ENCODE measurements at places on chromosomes 7 and 10.

- peak; percentile 34 for DNase-seq
Measured at GRCh38 chr10:71213761-71214440, 1.5 kb downstream of the UNC5B start.

DNA sequence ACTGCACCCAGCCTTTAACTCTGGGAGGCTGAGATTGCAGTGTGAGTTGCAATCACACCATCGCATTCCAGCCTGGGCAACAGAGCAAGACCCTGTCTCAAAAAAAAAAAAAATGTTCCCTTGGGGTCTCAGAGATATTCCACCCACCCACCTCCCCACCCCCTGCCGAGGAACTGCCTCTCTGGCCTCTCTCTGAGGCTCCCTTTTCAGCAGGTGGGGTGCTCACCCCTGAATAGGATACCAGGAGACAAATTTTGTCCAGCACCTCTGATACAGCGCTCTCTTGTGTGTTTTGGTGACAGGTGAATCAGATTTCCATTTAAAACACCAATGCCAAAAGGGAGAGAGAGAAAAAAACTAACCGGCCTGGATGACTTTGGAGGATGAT lies 92.6 kb upstream of the KIF5B start:
- DNase-seq: no peak

GRCh38 chr10:114520453-114520852 lies 116.2 kb upstream of the AFAP1L2 start:
- peak; percentile 84 for DNase-seq

- no peak for DNase-seq
Measured at GRCh38 chr10:124068929-124069328, 24.5 kb downstream of the CHST15 start.

DNA sequence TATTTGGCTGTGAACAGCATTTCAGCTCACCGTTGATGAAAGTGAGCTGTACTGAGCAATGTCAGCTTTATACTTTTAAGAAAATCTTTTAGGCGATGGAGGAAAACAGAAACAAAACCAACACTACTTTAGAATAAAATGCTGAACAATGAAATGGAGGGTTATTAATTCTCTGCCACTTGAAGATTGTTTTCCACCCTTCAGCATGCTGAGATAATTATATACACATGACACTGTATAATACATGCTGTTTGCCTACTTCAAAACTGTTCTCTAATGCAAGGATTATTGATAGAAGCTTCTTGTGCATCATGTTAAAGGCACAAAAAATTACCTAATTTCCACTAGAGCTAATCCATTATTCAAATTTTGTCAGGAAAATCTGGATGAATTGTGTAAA lies 66.8 kb downstream of the CACNA2D1 start:
- DNase-seq: no peak

- no peak for DNase-seq
Measured at GRCh38 chr7:88306590-88307048, at the start of gene STEAP4. Gene STEAP4, minus strand, starts transcription at chr7:88306894. Its CDS starts 22,625 bp downstream, at chr7:88284269.

GRCh38 chr10:16570731-16571130 lies 49.1 kb upstream of the C1QL3 start:
- no peak for DNase-seq

DNA sequence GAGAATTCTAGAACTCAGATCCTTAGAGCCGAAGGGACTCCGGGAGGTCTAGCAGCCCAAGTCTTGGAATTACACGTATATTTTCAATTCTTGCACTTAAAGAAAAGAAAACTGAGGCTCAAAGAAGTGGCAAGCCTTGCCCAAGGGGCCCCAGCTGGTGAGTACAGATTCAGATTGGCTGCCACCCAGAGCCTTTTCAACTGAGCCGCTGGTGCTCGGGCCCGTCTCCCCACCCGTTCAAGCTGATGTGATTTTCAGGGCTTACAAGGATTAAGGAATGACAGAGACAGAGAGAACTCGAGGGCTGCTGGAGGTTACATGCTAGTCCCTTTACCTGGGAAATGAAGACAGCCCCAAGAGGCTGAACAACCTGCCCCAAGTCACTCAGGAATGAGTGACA lies 117.8 kb downstream of the ABLIM1 start:
- DNase-seq: no peak

DNA sequence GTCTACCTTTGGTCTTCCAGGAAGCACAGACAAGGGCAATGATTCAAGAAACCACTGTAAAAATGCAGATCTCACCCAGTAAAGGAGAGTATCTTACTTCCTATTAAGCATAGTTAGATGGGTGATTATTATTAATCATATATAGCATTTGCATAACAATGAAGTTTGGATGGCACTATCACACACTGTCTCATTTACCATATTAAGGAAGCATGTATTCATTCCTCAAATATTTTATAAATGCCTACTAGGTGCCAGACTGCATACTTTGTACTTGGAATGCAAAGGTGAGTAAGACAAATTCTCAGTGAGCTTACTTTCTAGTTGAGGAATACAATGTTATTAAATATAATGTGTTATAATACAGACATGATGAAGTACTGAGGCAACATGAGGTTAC lies 53.9 kb upstream of the SKAP2 start:
- DNase-seq: no peak

DNA sequence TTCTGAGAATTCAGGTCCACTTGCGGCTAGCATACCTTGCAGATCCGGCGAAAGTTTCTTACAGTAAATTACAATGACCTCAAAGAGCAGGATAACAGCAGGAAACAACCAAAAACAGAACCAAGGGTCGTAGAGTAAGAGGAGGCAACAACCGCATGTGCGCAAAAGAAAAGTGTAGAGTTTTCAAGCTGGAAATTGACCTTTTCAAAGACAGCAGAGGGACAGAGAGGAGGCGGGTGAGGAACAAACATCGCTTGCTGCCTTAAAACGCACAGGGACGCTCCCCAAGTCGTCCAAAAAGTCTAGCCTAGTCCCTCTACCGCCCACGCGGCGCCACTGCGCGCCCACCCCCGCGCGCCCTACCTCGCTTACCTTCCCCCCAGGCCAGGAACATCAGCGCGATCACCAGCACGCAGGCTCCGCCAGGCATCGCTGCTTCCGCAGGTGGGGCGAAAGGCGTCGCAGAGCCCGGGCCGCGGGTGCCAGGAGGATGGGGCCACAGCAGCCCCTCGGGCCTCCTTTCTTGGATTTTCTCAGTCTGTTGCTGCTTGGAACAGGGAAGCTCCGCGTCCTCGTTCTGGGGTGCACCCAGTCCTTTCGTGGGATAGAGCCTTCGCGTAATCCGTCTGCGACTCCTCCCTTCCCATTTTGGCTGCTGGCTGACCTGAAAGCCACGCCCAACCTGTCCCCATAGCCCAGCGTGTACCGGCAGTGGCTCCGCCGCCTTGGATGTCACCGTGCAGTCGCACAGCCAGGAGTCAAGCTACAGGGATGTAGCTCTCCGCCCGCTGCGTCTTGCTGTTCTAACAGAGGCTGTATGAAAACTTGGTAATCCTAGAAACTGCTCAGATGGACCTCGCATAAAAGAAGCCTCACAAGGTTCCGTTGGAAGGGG lies at the start of gene VWDE:
TSS of gene VWDE (minus strand) at position 579 of the 895 bp plus-strand sequence. CDS start at position 430, 149 bp downstream.
- no peak for DNase-seq

DNA sequence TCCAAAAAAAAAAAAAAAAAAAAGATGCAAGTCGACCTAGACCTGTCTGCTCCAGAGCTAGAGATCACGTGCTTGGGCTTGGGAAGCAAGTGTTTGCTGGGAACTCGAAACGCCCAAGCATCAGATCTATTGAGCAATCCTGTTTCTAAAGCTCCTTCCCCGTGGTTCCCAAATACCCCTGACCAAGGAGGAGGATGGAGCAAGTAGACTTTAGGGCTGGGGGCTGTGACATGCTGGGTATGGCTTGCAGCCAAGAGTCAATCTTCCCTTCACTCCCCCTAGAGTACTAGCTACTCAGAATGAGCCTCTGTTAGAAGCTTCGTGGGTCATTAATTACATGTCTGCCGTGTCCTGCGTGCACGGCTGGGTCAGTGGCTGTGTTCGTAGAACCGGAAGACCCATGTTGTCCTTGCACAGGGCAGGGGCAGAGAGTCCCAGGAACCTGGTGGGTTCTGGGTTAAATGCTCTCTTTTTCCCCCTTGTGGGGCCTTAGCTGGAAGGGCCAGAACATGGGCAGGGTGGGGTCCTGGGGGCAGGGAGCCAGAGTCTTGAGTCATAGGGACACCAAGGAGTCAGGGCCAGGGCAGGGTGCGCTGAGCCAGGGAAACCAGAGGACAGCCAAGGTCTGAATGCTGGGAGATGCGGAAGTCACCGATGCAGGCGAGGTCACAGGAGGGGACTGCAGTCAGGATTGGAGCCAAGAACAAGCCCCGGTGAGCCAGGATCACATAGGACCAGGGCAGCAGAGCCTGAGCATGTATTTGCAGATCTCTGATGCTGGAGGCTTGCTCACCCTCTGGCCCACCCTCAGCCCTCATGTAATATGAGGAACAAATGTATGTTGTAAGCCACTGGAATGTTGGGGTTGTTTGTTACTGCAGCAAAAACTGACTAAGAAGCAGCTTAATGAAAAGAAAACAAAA lies 34.6 kb upstream of the TPST1 start:
- no peak for DNase-seq

DNA sequence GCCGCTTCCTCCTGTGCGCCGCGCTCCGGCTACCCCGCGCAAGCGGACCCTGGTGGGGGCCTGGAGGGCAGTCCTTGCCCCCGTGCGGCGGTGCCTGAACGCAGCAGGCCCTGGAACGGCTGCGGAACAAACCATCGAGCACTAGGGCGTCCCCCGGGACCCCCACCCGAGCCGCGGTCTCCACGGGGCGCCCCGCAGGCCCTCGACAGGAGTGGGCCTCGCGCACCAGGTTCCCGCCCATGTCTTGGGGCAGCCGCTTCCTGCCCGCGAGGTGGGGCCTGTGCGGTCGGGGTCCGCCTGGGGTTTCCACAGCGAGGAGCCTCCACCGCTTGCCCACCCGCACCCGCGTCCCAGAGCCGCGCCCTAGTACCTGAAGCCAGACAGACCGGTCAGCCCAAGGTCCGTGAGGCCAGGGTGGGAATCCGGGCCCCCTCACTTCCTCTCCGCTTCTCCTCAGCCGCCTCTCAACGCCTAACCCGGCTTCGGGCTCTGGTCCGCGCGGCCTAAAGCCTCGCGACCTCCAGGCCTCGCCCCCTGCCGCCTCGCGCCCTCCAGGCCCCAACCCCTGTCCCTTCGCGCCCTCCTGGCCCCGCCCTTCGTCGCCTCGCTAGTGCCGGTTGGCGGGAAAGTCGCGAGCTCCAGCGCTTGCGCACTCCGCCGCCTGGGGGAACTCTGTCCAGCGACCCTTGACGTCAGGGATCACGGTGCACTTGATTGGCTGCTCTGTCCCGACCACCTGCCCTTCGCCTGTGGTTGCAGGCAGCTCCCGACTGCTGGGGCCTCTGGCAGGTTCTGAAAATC lies 7.0 kb upstream of the GBX1 start:
- no peak for DNase-seq

- no peak for DNase-seq
Measured at GRCh38 chr7:100888988-100889750, at the start of gene UFSP1. Gene UFSP1, minus strand, starts transcription at chr7:100889715. Its CDS starts 444 bp downstream, at chr7:100889271.

DNA sequence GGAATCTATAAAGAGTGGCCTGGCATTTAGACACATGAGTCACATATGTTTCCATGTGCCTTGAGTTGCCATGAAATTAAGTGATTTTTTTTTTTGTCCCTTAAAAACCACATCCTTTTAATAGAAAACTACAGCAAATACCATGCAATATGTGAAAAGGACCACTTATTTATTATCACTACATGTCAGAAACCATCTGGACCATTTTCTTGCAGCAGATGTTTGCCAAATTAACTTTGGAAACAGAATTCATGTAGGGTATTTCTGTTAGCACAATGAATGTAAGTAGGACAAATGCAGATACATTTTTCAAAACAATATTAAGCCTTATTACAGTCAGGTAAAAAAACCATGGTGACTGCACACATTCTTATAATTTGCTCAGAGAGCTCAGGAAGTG lies 230.6 kb downstream of the REEP3 start:
- no peak for DNase-seq
